CD4-positive, alpha-beta T cell treated with Interleukin-17A for 4 hours (primary cell): ENCODE measurements at places on chromosomes 5 and 9.

DNA sequence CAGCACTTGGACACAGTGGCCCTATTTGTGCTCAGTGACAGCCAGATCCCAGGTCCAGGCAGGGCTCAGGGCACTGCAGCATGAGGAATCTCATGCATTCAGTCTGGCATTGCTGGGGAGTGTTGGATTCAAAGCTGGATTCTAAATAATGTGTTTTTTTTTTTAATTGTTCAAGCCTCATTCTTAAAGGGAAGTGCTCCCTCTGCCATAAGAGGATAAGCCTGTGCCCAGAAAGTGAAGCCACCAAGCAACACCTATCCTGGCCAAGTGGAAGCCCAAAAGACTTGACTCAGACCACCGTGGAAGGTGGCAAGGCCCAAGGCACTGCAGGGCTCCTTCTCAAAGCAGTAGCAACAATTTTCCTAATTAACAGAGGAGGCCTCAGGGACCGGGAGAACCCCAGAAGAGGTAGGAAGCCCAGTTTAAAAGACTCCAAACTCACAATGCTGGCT lies 135.6 kb downstream of the ACTL7B start:
- DNase-seq, result no peak

- DNase-seq, result no peak
These were observed 423.7 kb downstream of the ANXA1 start for GRCh38 chr9:73575101-73576060.

DNA sequence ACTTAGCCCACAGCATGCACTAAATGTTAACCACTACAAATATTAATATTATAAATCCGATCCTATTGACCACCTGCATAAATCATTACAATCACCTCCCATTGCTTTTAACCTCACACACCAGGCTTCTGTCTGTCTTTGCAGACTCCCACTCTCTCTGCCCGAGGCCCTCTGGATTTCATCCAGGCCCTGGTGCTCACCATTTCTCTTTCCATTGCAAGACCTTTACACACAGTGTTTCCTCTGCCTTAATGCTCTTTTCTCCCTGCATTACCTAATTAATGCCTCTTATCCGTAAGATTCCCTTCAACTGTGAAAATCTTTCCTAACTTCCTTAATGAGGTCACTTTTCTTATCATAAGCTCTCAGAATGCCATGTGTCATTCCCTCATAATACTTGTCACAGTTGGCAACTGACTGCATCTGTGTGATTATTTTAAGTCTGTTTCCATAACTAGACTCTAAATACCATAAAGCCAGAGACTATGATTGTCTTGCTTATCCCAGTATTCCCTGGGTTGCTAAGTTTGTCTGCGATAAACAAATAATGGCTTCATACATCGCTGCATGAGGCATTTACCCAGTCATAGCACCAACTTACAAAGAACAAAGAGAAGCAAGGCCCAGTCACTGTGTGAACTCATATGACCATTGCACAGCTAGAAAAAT lies 155.1 kb downstream of the CCDC192 start:
- no peak for DNase-seq

DNA sequence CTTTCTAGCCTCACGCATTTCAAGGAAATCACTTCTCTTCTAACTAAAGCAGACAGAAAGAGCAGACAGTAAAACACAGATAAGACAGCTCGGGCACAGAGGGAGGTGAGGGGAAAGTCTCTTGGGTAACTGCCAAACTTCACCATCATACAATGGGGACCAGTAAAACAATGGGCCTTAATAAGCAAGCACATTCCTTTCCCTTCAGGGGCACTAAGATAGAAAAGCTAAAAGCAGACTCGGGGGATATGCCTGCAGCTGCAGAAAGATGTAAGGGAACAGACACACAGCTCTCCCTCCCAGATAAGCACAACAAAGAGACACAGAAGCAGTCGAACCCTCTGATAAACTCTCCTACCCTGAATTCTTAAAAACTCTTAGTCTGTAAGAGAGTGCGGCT lies 15.6 kb upstream of the CKS2 start:
- DNase-seq, result no peak

- DNase-seq, result no peak
These were observed at the start of gene BNC2 for GRCh38 chr9:16870596-16871335. TSS of gene BNC2 (minus strand) at chr9:16870670. CDS start at chr9:16870648, 22 bp downstream.
